ENCODE measurements at places on chromosomes 4 and X. TPM values are rescaled to one million over a fixed set of nuclear protein-coding genes. Genes with fewer than 3 reads are reported as not detected.

DNA sequence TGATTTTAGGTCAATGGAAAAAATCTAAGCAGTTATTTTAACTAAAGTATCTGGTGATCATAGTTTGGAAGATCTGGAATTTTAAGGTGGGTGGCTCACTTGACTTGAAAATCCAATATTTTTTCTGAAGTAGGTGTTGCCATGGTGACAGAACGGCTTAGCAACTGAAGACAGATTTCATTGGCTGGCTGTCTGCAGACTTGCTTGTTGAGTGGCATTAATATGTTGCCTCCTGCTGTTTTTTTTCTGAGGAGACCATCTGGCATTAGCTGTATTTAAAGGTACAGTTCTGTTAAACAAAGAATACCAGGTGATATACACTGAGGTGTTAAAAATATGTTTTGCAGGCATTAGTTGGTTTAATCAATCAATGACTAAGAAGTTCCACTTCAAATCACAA, 19.8 kb downstream of the CPE start:
- peak; percentile 27 for DNase-seq
- no peaks in the 10 kb centered on the region for H3K36me3 ChIP-seq
- H3K4me3 ChIP-seq = no peak overlapping the region
- no peak overlapping the region for H3K27ac ChIP-seq
- H3K27me3 ChIP-seq = no peaks in the 10 kb centered on the region
- H3K4me1 ChIP-seq = no peaks in the 10 kb centered on the region

DNA sequence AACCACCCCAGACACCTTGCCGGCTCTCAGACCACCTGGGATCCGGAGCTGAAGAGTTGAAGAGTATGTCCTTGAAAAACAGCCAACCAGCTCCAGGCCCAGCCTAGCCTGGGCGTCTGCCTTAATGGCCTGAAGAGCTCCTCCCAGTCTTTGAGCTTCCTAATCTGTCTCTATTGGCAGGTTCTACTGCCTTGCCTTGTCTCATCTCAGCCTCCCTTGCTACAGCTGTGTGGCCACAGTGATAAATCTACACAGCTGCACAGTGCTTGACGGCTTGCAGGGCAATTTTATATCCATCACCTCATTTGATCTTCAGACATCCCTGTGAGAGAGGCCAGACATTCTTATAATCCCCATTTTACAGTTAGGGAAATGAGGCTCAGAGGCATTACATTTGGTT, 19.9 kb downstream of the AWAT2 start:
- H3K4me3 ChIP-seq = no peak overlapping the region
- no peak overlapping the region for H3K27ac ChIP-seq
- no peaks in the 10 kb centered on the region for H3K4me1 ChIP-seq
- H3K27me3 ChIP-seq = no peaks in the 10 kb centered on the region
- no peaks in the 10 kb centered on the region for H3K36me3 ChIP-seq
- DNase-seq = no peak

DNA sequence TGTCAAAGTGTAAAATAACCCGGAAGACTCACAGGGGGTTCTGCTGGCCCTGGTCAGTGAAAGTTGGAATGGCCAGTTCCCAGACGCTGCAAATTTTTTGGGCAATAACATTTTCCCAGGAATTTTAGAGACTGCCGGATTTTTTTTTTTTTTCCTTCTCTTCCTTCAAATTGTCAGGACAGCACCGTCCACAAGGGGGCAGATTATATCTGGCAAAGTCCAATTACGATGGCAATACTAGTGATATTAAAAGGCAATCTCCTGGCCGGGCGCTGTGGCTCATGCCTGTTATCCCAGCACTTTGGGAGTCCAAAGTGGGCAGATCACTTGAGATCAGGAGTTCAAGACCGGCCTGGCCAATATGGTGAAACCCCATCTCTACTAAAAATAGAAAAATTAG, 20.5 kb downstream of the SLC25A5 start:
- H3K27ac ChIP-seq = no peak overlapping the region
- H3K36me3 ChIP-seq = no peaks in the 10 kb centered on the region
- DNase-seq = peak; percentile 51
- H3K27me3 ChIP-seq = no peaks in the 10 kb centered on the region
- no peak overlapping the region for H3K4me3 ChIP-seq

Gene ABCE1
- 24.3 TPM for polyA plus RNA-seq

Gene TMPRSS11B
- polyA plus RNA-seq = not detected

Gene ZNF157
- not detected for polyA plus RNA-seq

All from hepatocyte (in vitro differentiated cells).